ENCODE measurements at places on chromosomes 1 and 21.

- no peak for DNase-seq
Observed at GRCh38 chr1:209630383-209631225, 21.6 kb downstream of the LAMB3 start.

- no peak for DNase-seq
Observed at GRCh38 chr1:7915826-7916500, 24.7 kb downstream of the TNFRSF9 start.

DNA sequence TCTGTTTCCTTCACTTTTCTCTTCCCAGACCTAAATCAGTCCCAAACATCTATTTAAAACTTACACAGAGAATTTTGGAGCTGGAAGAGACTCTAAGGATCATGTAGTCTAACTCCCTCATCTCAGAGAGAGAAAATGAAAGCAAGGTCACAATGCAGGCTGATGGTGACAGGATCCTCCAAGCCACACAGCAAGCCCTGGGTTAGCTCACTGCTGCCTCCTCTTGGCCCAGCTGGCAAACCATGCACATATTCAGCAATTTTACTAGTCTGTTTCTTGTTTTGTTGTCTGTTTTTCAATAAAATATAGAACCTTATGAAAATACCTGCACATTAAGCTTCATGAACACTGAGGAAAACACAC, 27.7 kb upstream of the LY9 start:
- peak; percentile 81 for DNase-seq

- no peak for DNase-seq
Observed at GRCh38 chr1:66316464-66317247, 217.3 kb upstream of the SGIP1 start.

DNA sequence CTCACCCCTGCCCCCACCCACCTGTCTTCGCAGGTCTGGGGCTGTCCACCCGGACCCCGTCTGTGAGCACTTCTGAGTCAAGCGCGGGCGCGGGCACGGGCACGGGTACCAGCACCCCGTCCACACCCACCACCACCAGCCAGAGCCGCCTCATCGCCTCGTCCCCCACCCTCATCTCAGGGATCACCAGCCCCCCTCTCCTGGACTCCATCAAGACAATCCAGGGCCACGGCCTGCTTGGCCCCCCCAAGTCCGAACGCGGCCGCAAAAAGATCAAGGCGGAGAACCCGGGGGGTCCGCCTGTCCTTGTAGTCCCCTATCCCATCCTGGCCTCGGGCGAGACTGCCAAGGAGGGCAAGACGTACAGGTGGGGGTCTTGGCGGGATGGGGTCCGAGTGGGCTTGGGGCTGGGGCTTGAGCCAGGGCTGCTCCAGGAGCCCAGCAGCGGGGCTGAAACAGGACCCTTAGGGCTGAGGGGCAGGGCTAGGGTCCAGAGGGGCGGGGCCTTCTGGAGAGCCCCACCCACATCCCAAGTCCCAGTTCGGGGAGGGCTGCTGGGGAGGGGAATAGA, 23.9 kb downstream of the ZNF362 start:
- no peak for DNase-seq

GRCh38 chr1:232629250-232630046, 485 bp downstream of the SIPA1L2 start:
- DNase-seq, result no peak

GRCh38 chr1:183622884-183623785, 12.4 kb downstream of the ARPC5 start:
- DNase-seq, result no peak
